ENCODE measurements at places on chromosomes 7 and 10.

GRCh38 chr7:12570534-12571461, at the start of gene SCIN:
SCIN (plus strand) TSS chr7:12570720; CDS start chr7:12570787, 67 bp downstream.
- DNase-seq: peak; percentile 6

DNA sequence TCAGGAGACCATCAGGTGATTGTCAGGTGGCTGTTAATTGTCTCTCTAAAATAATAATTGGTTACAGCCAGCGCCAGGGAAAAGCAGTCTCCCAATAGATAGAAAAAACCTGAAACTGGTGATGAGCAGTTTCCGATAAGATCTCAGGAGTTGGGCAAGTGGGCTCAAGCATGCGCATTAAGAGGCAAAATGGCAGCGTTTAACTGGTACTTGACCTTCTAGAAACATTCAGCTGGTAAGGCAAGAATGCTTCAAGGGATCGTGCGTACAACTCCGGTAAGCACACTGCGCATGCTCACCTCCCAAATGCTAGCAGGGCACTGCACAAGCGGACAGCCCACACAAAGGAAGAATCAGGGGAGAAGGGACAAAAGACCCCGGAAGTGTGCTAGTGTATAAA, 48.5 kb downstream of the BLNK start:
- no peak for DNase-seq

DNA sequence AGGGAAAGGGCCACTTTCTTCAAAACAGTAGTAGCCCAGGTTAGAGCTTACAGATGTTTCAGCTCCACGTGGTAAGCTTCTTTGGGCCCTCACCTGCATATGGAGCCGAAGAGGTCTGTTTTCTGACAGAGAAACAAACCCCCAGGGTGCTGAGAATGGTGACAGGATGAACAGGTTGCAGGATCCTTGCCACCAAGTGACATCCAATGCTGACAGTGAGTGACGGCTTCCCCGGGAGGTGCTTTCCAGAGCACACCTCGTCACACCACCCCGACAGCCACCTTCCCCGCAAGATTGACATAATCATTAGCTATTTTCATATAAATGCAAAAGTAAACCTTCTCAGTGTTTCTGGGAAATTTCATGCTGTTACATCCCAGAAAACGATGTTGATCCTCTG, 109.3 kb upstream of the BTBD16 start:
- DNase-seq: no peak

DNA sequence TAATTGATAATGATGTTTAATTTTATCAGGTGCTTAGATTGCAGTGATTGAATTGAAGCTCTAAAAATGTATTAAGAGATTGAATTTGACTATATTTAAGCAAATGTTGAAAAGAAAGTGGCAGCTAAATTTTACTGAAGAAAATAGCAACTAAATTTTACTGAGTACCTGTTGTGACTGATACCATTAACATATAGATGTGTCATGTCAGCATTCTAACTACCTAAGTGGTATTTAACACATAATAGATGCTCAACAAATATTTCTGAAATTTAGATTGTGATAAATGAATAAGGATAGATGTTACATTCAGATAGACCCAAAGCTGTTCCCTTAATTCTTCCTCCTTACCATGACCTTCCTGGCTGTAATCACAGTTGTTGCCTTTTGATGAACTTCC, 350.9 kb upstream of the VWC2 start:
- no peak for DNase-seq

- no peak for DNase-seq
Measured at GRCh38 chr7:150406312-150406566, 27.1 kb downstream of the ZNF775 start.

Data from activated T-helper 1 cell treated with anti-CD3 and anti-CD28 coated beads, Interleukin-12 subunit alpha, Interleukin-12 subunit beta, Interleukin-2, Interleukin-4 antibody, amounts not matched to agents 30 ng/mL and 10 ng/mL and 1 ng/mL, durations not matched to agents 14 hours and 24 hours and 36 hours (primary cell).